ENCODE measurements at places on chromosomes 3 and 15.

- no peak for DNase-seq
These were observed 157.9 kb downstream of the RAP2B start for GRCh38 chr3:153319705-153320554.

DNA sequence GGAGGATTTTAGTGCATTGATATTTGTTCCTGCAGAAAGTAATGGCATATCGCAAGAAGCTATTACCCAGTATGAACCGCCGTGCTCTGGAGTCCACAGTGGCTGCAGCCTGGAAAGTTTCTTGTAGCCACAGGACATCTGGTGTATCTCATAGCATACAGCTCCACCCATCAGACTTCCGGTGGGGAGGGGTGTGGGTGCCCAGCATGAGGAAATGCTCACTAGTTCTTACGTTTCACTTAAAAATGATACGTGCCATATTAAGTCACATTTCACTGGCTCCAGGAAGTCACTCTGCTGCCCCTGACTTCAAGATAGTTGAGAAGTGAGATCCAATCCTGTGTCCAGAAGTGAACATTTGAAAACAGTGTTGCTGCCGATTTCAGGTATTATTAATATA is 990.4 kb downstream of the GBE1 start:
- no peak for DNase-seq

GRCh38 chr3:63779227-63779626 is 39.9 kb upstream of the C3orf49 start:
- no peak for DNase-seq

GRCh38 chr3:117286488-117286887 is 576.9 kb downstream of the TUSC7 start:
- DNase-seq = no peak

DNA sequence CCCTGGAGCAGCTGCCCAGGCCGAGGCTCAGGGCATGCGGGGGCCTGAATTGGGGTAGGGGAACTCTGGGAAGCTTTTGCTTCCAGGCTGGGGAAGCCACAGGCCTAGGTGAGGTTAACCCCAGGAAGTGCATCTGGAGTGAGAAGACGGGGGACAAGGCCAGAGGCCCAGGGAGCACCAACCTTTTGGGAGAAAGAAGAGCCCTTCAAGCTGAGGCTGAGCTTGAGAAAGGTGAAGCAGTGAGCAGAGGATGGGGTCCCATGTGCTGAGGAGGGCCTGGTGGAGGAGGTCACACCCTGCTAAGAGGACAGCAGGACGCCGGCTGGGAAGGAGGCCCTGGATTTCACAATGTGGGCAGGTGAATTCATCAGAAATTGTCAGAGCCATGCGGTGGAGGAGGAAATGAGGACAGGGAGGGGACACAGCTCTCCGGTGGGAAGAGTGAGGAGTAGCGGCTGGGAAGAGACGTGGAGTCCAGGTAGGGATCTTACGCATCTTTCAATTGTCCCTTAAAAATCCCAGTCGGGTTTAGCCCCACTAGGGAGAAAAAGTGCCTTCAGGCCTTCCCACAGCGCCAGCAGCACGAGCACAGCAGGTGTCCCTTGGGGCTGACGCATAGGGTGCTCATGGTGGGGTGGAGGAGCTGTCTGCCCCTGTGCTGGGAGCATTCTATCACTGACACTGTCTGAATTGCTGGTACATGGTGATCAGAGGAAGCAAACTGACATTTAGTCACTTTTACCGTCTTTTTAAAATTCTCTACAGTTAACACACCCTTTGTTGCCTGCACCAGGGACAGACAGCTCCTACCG is 50.9 kb downstream of the HCN4 start:
- DNase-seq = no peak

GRCh38 chr3:162641317-162641716 is 1144.7 kb downstream of the OTOL1 start:
- DNase-seq = no peak

DNA sequence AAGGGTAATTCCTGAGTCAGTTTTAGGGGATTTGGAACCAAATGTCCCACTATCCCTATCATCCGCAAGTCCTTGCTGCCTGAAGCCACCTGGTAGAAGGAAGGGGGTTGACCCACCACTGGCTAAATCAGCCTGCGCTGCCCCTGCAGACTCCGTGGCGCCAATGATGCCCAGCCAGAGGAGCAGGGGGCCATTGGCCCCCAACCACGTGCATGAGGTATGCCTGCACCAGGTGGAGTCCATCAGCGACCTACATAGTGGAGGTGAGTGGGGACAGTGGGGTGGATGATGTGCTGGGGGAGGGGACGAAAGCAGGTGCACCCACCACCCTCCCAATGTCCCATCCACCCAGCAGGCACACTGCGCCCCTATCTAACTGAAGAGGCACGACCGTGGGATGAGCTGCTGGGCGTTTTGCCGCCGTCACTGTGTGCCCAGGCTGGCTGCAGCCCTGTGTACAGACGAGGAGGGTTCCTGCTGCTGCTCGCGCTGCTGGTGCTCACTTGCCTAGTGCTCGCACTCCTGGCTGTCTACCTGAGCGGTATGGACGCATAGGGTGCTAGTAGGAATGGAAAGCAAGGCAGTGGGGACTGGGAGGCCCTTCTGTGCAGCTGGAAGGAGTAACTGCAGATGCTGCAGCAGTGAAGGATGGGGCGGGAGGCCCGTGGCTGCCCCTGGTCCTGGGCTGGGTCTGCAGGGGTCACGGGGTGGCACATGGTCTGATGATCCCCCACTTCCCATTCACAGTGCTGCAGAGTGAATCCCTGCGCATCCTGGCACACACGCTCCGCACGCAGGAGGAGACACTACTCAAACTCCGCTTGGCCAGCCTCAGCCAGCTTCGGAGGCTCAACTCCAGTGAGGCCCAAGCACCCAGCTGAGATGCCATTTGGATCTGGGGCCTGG is 5.7 kb downstream of the IFRD2 start:
- DNase-seq = no peak

DNA sequence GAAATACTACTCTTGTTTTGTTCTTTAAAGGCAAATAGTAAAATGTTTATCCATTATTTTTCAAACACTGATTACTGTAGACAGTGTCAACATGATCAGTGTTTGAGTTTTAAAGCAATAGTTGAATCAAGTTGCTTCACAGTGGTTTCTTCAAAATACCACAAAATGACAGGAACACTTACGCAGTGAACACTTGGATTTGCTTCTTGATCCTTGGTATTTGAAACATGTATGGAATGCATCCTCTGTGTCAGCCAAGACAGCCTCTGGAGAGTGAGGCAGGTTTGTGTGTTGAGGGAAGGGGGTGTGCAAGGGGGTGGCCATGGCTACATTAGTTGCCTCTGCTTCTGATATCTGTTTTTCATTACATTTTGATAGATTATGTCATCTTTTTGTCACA is 413.0 kb downstream of the RBMS3 start:
- DNase-seq = no peak

GRCh38 chr3:24736701-24737100 is 242.1 kb upstream of the THRB start:
- DNase-seq = no peak

DNA sequence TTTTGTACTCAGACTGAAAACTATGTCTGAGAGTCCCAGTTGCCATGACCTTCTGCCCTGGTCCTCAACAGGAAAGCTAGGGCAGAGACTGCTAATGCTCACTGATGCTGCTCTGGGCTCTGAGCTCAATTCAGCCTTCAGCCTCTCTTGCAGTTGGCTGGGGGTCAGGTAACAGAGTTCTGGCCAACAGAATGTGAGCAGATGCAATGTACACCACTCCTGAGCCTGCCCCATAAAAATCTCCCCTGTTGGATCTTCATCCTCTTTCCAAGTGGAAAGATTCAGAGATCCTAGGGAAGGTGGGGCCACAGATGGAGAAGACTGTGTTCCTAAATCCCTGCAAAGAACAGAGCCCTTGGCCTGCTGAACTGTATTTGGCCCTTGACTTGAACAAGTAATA is 87.8 kb downstream of the PDZRN3 start:
- DNase-seq = no peak

GRCh38 chr3:41705893-41706292 is 256.0 kb downstream of the ULK4 start:
- DNase-seq = no peak

DNA sequence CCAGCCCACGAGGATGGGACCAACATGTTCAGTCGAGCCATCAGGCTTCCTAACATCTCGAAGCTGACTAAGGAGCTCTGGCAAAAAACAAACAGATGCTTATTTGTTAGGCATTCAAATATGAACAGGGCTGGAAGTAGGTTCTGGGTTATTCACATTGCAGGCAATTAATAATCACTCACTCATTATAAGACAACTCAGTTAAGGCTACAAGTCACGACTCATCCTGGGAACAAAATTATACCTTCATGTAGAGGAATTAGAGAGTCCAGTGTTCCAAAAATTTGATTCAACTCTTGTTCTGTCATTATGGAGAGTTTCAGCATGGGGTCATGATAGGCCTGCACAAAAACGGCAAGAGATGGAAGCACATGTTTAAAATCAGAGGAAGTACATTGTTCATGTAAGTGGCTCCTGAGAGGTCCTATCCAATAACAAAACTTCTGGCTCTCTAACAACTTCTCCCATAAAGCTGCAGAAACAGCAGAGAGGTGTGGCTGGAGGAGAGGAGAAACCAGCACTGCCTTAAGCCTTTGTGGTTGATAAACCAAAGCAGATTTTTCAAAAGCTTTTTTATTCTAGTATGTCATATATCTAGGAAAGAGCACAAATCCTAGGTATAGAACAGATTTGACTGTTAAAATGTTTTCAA is 50.6 kb downstream of the ARHGEF3 start:
- no peak for DNase-seq

DNA sequence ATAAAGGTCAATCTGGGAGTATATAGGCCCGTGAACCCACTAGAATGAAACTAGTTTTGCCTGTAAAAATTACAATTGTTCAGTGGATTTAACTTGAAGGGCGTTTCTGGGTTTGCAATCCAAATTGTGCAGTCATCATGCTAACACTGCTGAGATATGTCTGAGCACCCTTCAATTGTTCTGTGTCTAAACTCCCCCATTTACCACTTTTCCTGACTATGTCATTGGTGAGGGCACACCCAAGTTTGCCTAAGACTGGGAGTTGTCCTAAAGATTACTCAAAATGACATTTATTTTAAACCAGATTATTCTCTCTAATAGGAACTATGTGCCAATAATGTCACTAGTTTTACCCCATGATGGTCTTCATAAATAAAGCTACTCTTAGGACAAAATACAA is 54.6 kb downstream of the EMC4 start:
- no peak for DNase-seq

- no peak for DNase-seq
These were observed 109.6 kb upstream of the PHLDB2 start for GRCh38 chr3:111749171-111750170.

All from stimulated activated CD4-positive, alpha-beta T cell treated with anti-CD3 and anti-CD28 coated beads, Interleukin-1b, Interleukin-23, amount 100 ng/mL, for 1 hour (primary cell).